ENCODE measurements at places on chromosomes 7 and 10. TPM values are rescaled to one million over a fixed set of nuclear protein-coding genes. Genes with fewer than 3 reads are reported as not detected.

Gene MEPCE
- 41.7 TPM for total RNA-seq

Gene KDM7A
- total RNA-seq: 7.5 TPM

Gene ANKRD1
- total RNA-seq: 39.1 TPM

DNA sequence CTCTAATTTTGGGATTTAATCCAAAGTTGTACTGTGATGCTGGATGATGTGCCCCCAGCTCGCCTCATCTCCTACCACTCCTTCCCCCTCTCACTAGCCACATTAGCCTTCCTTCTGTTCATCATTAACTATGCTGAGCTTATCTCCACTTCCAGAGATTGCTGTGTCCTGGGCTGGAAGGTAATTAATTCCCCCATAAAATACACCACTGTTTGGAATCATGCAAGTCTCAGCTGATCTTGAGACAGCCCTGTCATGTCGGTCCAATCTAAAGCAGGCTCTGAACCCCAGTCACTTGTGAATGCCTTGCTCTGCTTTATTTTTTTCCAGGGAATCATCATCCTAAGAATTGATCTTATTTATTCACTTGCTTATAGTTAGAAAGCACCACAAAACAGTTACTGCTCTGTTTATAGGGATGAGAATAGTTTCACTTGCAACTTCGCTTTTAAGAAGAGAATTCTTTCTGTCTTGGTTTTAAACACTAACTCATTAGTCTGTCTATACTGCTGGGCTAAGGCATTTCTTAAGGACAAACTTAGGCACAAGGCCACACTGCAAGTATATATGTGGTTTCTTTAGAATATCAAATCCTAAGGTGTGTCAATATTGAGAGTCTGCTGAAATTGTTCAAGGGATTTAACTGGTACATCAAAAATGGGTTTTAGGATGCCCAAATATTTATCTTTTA is 341.1 kb upstream of the SEMA3A start:
- no peaks in the 10 kb centered on the region for H3K36me3 ChIP-seq
- H3K27me3 ChIP-seq: no peaks in the 10 kb centered on the region
- H3K4me3 ChIP-seq: no peak overlapping the region
- H3K27ac ChIP-seq: no peak overlapping the region
- H3K4me1 ChIP-seq: no peaks in the 10 kb centered on the region
- no peak for DNase-seq

DNA sequence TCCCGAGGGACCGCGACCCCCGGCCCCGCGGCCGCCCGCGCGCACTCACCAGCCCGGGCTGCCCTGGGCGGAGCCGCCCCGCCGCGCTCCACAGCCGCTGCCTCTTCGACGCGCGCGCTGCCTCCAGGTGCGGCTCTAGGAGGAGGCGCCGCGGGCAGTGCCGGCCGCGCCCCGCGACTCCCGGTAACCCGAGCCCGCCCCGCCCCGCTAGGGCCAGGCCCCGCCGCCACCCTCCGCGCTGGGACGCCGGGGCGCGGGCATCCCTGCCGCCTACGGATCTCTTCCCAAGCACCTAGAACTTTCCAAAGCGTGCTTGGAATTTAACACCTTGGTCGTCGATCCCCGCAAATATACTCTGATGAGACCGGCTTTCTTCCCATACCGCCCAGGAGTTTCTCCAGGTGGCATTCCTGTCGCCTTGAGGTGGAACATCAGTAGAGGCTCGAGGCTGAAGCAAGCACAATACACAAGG is at the start of gene SLC26A5:
Gene SLC26A5, minus strand, starts transcription at position 159 of the 472 bp plus-strand sequence. CDS start 24,693 bp downstream, outside the sequence.
- peaks cover 12% of the 10 kb centered on the region for H3K4me1 ChIP-seq
- DNase-seq: peak; percentile 75

- peaks cover 38% of the 10 kb centered on the region for H3K4me1 ChIP-seq
- H3K27me3 ChIP-seq: no peaks in the 10 kb centered on the region
- DNase-seq: peak; percentile 78
- H3K27ac ChIP-seq: peak overlapping the region; percentile 96
- H3K36me3 ChIP-seq: no peaks in the 10 kb centered on the region
- H3K4me3 ChIP-seq: peak overlapping the region; percentile 72
These were observed 2.3 kb downstream of the IGF2BP3 start for GRCh38 chr7:23467806-23468525.
